ENCODE measurements at places on chromosomes 1 and 21.

DNA sequence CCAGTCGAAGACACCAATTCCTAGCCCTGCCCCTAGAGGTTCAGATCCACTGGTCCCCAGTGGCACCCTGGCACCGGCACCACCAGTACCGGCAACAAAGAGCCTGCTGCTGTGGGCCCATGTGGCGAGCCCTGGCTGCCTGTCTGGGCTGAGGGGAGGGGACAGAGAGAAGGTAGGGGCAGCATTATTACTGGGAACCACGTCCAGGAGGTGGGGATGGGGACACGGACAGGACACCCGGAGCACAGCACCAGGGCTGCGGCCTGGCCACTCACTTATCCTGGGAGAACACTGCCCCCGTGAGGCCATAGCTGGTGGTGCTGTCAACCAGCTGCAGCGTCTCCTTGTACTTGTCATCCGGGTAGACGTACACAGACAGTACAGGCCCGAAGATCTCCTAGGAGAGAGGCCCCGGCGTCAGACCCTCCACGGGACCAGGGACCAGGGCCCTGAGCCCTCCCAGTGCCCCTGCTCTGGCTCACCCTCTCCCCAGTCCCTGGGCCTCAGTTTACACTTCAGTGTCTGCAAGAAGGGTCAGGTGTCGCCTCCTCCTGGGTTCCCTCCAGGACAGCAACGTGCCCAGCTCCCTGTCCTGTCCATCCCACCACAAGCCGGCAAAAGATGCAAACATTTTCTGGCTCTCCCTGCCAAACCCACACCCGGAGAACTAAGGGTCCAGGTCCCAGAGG is 15.8 kb upstream of the TAS1R2 start:
- peak; percentile 52 for DNase-seq

DNA sequence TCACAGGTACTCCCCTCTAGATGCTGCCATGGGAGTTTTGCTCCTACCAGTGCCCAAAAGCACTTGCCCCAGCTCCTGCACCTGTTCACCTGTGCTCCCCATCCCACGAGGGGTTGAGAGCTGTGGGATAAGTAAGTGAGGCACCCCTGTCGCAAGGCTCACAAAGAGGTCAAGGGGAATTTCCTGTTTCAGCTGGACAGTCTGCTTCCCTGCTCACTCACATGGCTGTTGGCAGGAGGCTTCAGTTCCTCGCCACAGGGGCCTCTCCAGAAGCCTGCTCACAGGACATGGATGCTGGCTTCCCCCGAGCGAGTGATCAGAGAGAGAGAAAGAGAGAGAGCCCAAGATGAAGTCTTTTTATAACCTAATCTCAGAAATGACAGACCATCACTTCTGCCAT is 8.7 kb upstream of the NCMAP start:
- DNase-seq = no peak

- DNase-seq = no peak
These were observed 450 bp downstream of the S100A10 start for GRCh38 chr1:151993084-151993733.

DNA sequence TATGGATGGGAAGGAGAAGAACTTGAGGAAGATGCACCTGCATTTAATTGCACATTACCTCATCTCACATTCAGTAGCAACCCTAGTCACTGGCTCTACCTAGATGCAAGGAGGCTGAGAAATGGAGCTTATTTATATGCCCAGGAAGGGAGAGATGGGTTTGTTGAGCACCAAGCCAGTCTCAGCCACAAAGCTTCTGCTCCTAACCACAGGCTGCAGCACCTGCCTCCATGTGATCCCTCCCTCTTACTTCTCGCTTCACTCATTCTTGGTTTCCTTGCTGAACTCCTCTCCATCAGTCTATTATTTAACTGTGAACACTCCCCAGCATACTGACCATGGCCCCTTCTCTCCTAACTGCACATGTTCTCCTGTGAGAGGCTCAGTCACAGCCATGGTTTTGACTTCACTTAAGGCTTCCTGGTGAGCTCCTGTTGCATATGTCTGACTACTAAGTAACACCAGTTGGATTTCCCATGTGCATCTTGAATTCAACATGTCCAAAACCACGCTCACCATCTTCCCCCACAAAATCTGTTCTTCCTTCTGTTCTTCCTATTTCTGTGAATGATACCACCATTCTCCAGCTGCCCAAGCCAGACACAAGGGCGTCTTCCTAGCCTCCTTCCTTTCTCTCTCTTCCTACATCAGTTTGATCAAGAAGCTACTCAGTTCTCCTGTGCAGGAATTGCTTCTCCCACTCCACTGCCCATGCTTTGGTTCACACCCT is 139.8 kb downstream of the AK5 start:
- DNase-seq = peak; percentile 4

GRCh38 chr1:60088620-60089155 is 15.1 kb upstream of the C1orf87 start:
- DNase-seq = peak; percentile 2

DNA sequence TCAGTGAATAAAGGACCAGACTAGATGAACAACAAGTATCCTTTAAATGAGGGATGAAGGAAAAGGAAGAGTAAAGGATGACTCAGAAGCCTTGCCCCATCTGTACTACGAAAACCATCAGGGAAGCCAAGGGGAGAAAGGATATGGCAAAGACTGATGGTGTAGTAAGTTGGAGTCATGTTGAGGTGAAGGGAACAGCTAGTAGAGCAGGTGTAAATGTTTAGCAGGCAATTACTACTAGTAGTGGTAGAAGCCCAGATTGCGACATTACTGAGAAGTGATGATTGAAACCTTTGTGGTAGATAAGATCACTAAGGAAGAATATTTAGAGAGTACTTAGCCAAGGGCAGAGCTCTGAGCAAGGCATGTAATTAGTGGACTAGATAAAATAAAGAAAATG is 84.0 kb downstream of the PHTF1 start:
- no peak for DNase-seq

DNA sequence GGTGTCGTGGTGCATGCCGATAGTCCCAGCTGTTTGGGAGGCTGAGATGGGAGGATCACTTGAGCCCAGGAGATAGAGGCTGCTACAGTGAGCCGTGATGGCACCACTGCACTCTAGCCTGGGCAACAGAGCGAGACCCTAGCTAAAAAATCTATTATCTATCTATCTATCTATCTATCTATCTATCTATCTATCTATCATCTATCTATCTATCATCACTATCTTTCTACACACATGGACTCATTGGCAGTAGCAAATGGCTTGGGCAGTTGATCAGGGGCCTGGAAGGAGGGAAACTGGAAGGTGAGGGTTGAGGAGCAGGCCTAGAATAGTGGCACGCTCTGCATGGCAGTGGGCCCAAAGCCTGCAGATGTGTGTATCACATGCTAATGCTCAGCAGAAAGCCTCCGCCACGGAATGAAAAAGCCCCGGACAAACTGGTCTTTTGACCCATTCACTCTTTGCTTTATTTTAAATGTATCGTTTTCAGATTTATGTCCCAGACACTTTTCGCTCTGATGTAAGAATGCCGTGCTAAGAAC is 7.3 kb upstream of the HUNK start:
- no peak for DNase-seq

- no peak for DNase-seq
These were observed 11.1 kb downstream of the COL18A1 start for GRCh38 chr21:45415943-45416611.

- DNase-seq = no peak
These were observed 18.4 kb upstream of the SPATC1L start for GRCh38 chr21:46202592-46203202.

GRCh38 chr21:37264808-37265207 is 2.3 kb downstream of the VPS26C start:
- DNase-seq = no peak

GRCh38 chr1:47709872-47710231 is 272.0 kb downstream of the FOXD2 start:
- DNase-seq = no peak

All from Kasumi-1 (cell line).